Natural killer cell treated with Interleukin-12 subunit alpha and Interleukin-12 subunit beta and Interleukin-15 and Interleukin-18, amount 100 ng/mL, for 72 hours (primary cell): ENCODE measurements at places on chromosomes 5 and 9. TPM values are rescaled to one million over a fixed set of nuclear protein-coding genes. Genes with fewer than 3 reads are reported as not detected.

EXOSC2 gene
- 58.8 TPM for total RNA-seq

DNA sequence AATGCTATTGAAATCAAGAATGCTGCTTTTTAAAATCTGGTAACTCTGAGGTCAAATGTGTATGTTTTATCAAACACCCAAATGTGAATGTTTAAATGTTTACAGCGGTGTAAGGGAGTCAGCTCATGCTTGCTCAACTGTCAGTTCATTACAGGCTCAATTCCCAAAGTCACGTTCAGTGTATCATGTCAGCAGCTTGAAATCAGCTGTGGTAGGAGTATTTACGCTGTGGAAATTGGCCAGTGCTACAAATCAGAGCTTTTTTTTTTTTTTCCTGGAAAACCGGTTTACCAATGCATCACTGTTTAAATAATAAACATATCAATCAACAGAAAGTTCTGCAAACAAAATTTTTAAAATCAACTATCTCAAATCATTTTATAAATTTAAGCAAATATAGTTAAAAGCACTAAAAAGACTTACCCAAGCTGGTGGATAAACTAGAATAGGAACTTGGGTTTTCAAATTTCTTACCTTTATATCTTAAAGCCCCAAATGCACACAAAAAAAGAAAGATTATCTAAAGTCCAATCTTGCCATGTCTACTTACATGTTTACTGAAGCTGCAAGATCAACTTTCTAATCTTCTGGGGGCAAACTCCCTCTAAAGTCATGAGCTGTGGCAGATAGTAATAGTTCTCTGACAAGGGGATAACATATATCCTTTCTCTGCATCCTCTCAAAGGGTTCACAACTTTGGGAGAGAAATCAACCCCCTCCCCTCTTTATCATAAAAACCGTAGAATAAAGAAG is 57.6 kb upstream of the GRAMD2B start:
- no peaks in the 10 kb centered on the region for H3K36me3 ChIP-seq
- peaks cover 2% of the 10 kb centered on the region for H3K27me3 ChIP-seq
- no peak overlapping the region for H3K27ac ChIP-seq
- peaks cover 5% of the 10 kb centered on the region for H3K4me1 ChIP-seq
- no peak for DNase-seq
- H3K4me3 ChIP-seq = no peak overlapping the region

ZNF608 gene
- 0.59 TPM for total RNA-seq

GRIN3A gene
- total RNA-seq = not detected

DNA sequence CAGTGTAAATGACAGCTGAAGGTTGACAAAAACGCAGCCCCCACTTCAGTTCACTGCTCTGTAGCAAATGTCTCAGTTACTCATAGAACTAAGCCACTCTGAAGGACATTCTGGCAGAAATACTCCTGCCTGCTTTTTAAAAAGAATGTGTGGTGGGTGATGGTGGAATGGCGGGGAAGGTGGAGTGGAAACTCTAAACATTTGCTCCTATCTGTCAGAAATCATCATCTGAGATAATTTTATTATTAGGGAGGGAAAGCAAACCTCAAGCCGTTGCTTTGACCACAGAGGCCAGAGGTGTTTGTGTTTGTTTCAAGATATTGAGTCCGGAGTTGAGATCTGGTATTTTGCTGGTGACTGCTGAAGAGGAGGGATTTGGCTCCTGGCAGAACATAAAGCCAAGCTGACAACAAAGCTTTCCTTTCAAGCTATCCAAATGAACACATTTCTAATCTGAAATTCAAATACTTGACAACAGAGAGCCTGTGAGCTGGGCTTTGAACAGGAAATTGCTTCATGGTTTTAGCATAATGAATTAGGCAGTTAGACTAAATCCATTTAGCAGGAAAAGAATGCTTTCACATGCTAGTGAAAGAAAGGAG is 362.7 kb downstream of the CSNK1G3 start:
- no peaks in the 10 kb centered on the region for H3K4me1 ChIP-seq
- H3K27ac ChIP-seq = no peak overlapping the region

- H3K27ac ChIP-seq = no peak overlapping the region
- H3K4me3 ChIP-seq = no peak overlapping the region
- no peaks in the 10 kb centered on the region for H3K36me3 ChIP-seq
- H3K27me3 ChIP-seq = no peaks in the 10 kb centered on the region
- peaks cover 7% of the 10 kb centered on the region for H3K4me1 ChIP-seq
- DNase-seq = no peak
Observed at GRCh38 chr5:140239939-140240700, 62.8 kb downstream of the PFDN1 start.

DNA sequence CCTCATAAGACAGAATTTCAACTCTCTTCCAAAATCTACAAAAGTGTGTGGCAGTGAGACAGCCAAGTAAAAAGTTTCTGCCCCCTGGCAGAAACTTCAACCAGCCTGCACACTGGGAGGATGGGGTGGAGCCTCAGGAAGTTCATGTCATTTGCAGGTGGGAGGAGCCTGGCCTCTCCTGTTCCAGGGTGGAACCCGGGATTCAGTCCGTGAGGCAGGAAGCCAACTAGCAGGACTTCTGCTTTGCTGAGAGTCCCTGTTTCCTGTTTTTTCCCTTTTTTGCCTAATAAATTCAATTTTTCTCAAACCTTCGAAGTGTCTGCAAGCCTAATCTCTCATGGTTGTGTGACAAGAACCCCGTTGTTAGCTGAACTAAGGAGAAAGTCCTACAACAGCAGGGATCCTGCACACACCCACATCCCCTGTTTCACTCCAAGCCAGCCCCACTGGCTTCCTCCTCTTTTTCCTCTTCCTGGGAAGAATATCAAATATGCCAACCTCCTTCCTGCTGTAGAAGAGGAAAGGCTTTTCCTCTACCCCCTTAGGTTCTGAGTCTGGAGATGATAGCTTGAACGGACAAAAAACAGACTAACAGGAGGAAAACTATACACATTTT is 69.3 kb downstream of the ALDH7A1 start:
- H3K4me1 ChIP-seq = no peaks in the 10 kb centered on the region
- H3K4me3 ChIP-seq = no peak overlapping the region
- H3K36me3 ChIP-seq = no peaks in the 10 kb centered on the region
- H3K27me3 ChIP-seq = peaks cover 14% of the 10 kb centered on the region
- no peak for DNase-seq

GRCh38 chr5:108122702-108123101 is 259.2 kb downstream of the FBXL17 start:
- no peak overlapping the region for H3K4me3 ChIP-seq
- no peak overlapping the region for H3K27ac ChIP-seq
- DNase-seq = no peak
- H3K27me3 ChIP-seq = no peaks in the 10 kb centered on the region
- H3K36me3 ChIP-seq = no peaks in the 10 kb centered on the region
- H3K4me1 ChIP-seq = peaks cover 5% of the 10 kb centered on the region
